Progenitor cell of endocrine pancreas (in vitro differentiated cells): ENCODE measurements at places on chromosomes 12 and 14. TPM values are rescaled to one million over a fixed set of nuclear protein-coding genes. Genes with fewer than 3 reads are reported as not detected.

The CCDC38 gene
- total RNA-seq = not detected in 2 replicates

The IL26 gene
- total RNA-seq = not detected in 2 replicates

The ABCD4 gene
- total RNA-seq = 155 and 158 TPM in 2 replicates

The TGM1 gene
- 5.8 and 7.0 TPM in 2 replicates for total RNA-seq

The AMDHD1 gene
- 0.41 and 0.53 TPM in 2 replicates for total RNA-seq

The AKAP5 gene
- 1.1 and 1.6 TPM in 2 replicates for total RNA-seq

The TOGARAM1 gene
- total RNA-seq = 25.0 and 28.5 TPM in 2 replicates

The BCL7A gene
- 43.7 and 49.3 TPM in 2 replicates for total RNA-seq

The RALGAPA1 gene
- total RNA-seq = 57.0 and 58.7 TPM in 2 replicates

The MYF5 gene
- total RNA-seq = not detected in 2 replicates

GRCh38 chr12:106914796-106915634, 40.7 kb upstream of the TMEM263 start:
- no peak for DNase-seq
- peaks cover 2% of the 10 kb centered on the region for H3K4me1 ChIP-seq
- H3K4me3 ChIP-seq = no peak overlapping the region
- H3K36me3 ChIP-seq = no peaks in the 10 kb centered on the region

DNA sequence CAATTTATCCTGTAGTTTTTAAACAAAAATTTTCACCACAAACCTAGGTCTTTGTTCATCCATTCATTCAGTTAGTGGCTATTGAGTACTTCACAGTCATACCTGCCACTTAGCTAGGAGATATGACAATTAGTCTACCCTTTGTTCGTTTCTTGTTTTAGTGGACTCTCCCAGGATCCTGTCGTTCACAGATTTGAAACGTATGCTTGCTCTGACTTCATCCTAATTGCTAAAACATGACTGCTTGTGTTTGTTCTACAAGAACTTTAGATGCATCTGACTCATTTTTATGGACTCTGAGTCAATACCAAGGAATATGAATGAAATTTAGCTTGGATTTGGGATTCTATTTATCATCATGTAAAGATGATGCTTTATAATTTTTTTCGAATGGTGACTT, 69.5 kb downstream of the TBC1D30 start:
- no peak overlapping the region for H3K4me3 ChIP-seq
- peaks cover 10% of the 10 kb centered on the region for H3K4me1 ChIP-seq

- no peak overlapping the region for H3K27ac ChIP-seq
- no peak for DNase-seq
- H3K36me3 ChIP-seq = no peaks in the 10 kb centered on the region
- H3K27me3 ChIP-seq = peaks cover 25% of the 10 kb centered on the region
- H3K4me1 ChIP-seq = peaks cover 2% of the 10 kb centered on the region
Observed at GRCh38 chr12:108117163-108117849, 11.8 kb upstream of the WSCD2 start.

DNA sequence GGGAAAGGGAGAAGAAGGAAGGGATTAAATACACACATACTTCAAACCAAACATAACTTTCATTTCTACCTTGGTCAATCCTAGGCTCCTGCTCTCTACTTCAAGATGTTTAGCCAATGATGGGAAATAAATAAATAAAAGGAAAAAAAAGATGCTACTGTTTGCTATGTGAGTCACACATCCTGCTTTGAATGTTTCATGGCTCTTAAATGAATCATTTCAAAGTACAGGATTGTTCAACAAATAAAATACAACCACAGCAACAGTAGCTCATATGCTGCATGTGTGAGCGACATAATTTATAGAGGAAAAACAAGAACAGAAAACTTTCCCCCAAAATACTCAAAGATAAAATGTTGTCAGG, 54.3 kb upstream of the NPFF start:
- H3K27ac ChIP-seq = no peak overlapping the region
- peaks cover 5% of the 10 kb centered on the region for H3K36me3 ChIP-seq
- no peaks in the 10 kb centered on the region for H3K27me3 ChIP-seq
- DNase-seq = no peak
- H3K4me3 ChIP-seq = no peak overlapping the region
- no peaks in the 10 kb centered on the region for H3K4me1 ChIP-seq

DNA sequence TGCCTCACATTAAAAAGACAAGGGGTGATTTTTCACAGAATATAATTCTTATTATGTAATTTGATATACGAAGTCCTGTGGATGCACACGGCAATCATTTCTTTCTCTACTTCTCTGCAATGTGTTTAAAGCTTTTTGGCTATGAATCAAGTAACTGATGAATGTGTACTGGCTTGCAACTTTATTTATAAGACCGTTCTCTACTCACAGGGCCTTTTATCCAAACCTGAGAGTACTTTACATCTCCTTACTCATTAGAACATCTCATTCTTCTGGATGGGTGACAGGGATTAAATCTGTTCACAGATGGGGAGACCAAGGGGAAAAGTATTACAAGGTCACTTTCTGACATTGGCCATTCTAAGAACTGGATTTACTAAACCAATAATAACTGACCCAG, 215.8 kb upstream of the DIO2 start:
- H3K4me1 ChIP-seq = no peaks in the 10 kb centered on the region
- H3K27ac ChIP-seq = no peak overlapping the region
- peaks cover 2% of the 10 kb centered on the region for H3K27me3 ChIP-seq
- H3K4me3 ChIP-seq = no peak overlapping the region
- H3K36me3 ChIP-seq = no peaks in the 10 kb centered on the region

DNA sequence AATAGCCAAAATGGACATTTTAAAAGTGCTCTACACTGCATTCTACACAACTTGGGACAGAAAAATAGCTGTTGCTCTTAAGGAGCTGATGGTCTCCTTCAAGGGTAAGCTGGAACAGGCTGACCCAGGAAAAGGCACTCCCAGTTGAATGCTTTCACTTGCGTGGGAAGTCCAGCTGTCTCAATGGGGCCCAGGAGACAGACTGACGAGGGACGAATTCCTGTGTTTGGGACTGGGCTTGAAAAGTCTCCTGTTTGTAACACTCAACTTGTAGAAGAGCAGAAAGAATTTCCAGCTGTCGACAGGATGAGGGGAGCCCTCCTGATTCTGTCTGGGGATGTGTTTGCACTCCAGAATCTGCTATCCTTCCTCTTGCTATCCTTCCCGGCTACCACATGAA, 180.8 kb downstream of the ZFP36L1 start:
- DNase-seq = no peak
- H3K4me1 ChIP-seq = peaks cover 11% of the 10 kb centered on the region
- no peaks in the 10 kb centered on the region for H3K27me3 ChIP-seq
- peaks cover 15% of the 10 kb centered on the region for H3K36me3 ChIP-seq
- H3K27ac ChIP-seq = peak overlapping the region; percentile 62

DNA sequence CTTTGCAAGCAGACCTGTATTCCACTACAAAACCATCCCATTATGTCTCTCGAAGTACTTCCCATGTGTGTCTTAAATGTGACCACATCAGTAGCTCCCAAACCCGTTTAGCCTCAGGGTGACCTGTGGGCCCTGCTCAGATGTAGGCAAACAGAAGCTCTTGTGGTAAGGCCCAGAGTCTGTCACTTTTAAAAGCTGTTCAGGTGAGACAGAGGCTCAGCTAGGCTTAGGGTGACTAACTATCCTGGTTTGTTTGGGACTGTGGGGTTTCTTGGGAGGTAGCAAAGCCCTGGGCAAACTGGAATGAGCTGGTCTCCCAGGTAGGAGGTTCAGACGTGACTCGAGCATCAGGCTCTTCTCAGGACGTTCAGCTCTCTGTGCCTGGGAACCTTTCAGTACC, 64.5 kb upstream of the VASH1 start:
- no peak overlapping the region for H3K27ac ChIP-seq
- H3K27me3 ChIP-seq = no peaks in the 10 kb centered on the region
- H3K36me3 ChIP-seq = no peaks in the 10 kb centered on the region

GRCh38 chr12:15423629-15424028, 101.3 kb downstream of the PTPRO start:
- H3K4me1 ChIP-seq = no peaks in the 10 kb centered on the region
- H3K27me3 ChIP-seq = no peaks in the 10 kb centered on the region
- H3K4me3 ChIP-seq = no peak overlapping the region
- no peak for DNase-seq
- H3K36me3 ChIP-seq = no peaks in the 10 kb centered on the region
- H3K27ac ChIP-seq = no peak overlapping the region

DNA sequence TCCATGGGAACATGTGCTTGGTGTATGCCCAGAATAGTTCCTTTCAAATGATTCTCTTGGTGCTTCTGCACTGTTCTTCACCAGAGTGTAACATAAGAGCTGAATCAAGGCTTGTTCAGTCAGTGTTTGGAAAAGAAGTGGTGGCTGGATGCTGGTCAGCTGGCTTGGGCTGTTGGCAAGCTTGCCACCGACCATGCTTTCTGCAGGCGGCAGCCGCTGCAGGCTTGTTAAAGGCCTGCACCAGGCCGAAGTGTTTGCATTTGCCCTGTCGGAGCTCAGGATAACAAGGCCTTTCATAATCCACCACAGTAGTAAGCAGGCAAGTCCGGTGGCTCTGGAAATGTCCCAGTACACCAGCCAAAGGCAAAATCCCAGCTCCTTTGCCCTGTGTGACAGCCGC, 26.9 kb downstream of the DAAM1 start:
- no peaks in the 10 kb centered on the region for H3K36me3 ChIP-seq
- peak; percentile 13 for DNase-seq
- no peaks in the 10 kb centered on the region for H3K27me3 ChIP-seq
- peak overlapping the region; percentile 92 for H3K27ac ChIP-seq
- H3K4me1 ChIP-seq = peaks cover 46% of the 10 kb centered on the region

DNA sequence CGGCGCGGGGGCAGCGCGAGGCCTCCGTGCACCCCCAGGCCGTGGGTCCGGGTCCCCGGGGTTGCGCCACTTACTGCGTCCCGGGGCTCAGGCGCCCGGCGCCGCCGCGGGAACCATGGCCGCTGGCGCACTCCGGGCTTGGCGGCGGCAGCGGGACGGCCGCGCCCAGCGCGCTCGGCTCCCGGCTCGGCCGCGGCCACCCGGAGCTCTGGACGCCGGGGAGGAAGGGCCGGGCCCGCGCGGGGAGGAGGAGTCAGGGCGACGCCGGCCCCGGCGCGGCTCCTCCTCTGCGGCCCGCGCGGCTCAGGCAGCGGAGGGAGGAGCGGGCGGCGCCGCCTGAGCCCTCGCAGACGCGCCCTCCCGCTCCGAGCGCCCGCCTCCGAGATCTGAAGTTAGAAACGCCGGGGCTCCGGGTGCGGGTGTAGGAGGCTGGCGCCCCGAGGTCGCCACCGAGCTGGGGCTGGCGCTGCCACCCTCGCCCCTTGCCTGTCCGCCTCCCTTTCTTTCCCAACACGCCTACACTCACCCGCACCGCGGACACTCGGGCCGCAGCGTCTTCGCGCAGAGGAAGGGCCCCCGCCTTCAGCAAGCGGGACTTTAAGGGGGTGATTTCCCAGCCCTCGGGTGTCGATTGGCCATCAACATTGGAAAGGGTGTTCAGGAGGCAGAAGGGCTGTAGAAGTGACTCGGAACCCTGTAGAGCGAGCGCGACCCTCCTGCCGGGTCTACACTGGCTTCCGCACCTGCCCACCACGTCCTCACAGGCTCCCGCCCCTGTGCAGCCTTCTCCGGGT, at the start of gene NIN:
NIN (minus strand) TSS at position 231 of the 794 bp plus-strand sequence. CDS start 9,106 bp downstream, outside the sequence.
- peak within 1 kb of the TSS; percentile 11 for H3K27ac ChIP-seq
- H3K4me3 ChIP-seq = peak within 1 kb of the TSS; percentile 90
- H3K4me1 ChIP-seq = peaks cover 23% of the 10 kb centered on the region
- peaks cover 5% of the 10 kb centered on the region for H3K36me3 ChIP-seq
- peaks cover 80% of the 10 kb centered on the region for H3K27me3 ChIP-seq

- peaks cover 15% of the 10 kb centered on the region for H3K4me1 ChIP-seq
- DNase-seq = no peak
- H3K27me3 ChIP-seq = peaks cover 13% of the 10 kb centered on the region
Observed at GRCh38 chr12:13913371-13913770, 68.0 kb downstream of the GRIN2B start.

DNA sequence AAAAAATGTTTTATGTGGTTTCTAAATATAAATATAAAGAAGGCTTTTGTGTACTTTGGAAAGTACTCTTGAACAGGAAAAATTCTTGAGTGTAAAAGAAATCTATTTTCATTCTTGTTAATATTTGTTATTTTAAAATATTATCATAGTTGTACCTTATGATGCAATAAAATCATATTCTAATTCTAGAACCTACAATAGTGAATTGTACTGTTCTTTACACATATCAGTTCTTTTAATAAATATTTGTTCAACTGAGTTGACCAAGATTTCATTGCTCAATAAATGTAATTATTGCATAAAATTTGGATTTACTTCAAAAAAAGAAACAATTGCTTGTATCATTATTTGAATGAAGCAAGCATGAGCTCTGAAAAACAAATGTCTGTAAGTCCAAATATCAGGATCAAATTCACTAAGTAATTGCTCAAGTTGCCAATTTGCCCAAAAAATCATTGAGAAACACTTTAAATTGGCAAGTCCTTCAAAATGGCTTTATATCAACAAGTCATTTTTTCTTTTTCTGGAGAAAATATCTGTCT, 191.6 kb upstream of the SLC16A7 start:
- H3K4me3 ChIP-seq = no peak overlapping the region
- H3K4me1 ChIP-seq = peaks cover 4% of the 10 kb centered on the region
- H3K27ac ChIP-seq = no peak overlapping the region
- peaks cover 3% of the 10 kb centered on the region for H3K27me3 ChIP-seq
- no peak for DNase-seq

DNA sequence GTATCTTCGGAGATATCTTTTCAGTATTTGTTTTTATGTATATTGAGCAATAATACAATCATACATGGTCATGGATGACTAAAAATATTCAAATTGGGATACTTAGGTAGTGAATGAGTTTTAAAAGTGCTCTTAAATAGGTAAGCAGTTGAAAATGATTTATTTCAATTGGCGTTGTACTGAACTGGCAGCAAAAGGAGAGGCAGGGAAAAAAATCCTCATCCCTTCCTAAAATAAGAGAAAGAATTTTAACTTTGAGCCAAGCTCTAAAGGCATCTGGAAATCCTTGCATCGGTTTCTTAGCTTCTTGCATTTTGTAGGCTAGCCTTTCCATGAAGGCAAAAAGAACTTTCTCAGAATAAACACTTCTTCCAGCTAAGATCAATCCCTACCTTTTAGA, 125.2 kb downstream of the MGST1 start:
- no peaks in the 10 kb centered on the region for H3K27me3 ChIP-seq
- no peak overlapping the region for H3K4me3 ChIP-seq
- H3K36me3 ChIP-seq = no peaks in the 10 kb centered on the region
- no peak overlapping the region for H3K27ac ChIP-seq
- DNase-seq = no peak
- peaks cover 5% of the 10 kb centered on the region for H3K4me1 ChIP-seq

- no peak overlapping the region for H3K4me3 ChIP-seq
- H3K27ac ChIP-seq = no peak overlapping the region
- no peak for DNase-seq
- no peaks in the 10 kb centered on the region for H3K27me3 ChIP-seq
- H3K36me3 ChIP-seq = no peaks in the 10 kb centered on the region
Observed at GRCh38 chr12:47362126-47362705, 282.5 kb upstream of the AMIGO2 start.
